ENCODE measurements at places on chromosomes 1 and 21. TPM values are rescaled to one million over a fixed set of nuclear protein-coding genes. Genes with fewer than 3 reads are reported as not detected.

The RASSF5 gene
- total RNA-seq = 1.5 TPM

The KCNE2 gene
- not detected for total RNA-seq

The AMPD1 gene
- total RNA-seq = not detected

The NBPF6 gene
- not detected for total RNA-seq

The VCAM1 gene
- total RNA-seq = 10.4 TPM

The HSD3B1 gene
- not detected for total RNA-seq

The CTTNBP2NL gene
- total RNA-seq = 64.1 TPM

The LRRC40 gene
- total RNA-seq = 52.9 TPM

The MYOG gene
- not detected for total RNA-seq

The CYP4B1 gene
- not detected for total RNA-seq

The OR11L1 gene
- total RNA-seq = not detected

The FBXO2 gene
- total RNA-seq = 0.50 TPM

The HAO2 gene
- not detected for total RNA-seq

The HPCAL4 gene
- not detected for total RNA-seq

The SPRR3 gene
- not detected for total RNA-seq

The CD53 gene
- not detected for total RNA-seq

The GABPA gene
- total RNA-seq = 40.3 TPM

The PRELP gene
- 0.07 TPM for total RNA-seq

The TNFRSF8 gene
- total RNA-seq = under 0.01 TPM

The SLC44A3 gene
- total RNA-seq = 0.14 TPM

The ERO1B gene
- total RNA-seq = 5.3 TPM

The SLC5A9 gene
- not detected for total RNA-seq
